ENCODE measurements at places on chromosomes 6 and 20. TPM values are rescaled to one million over a fixed set of nuclear protein-coding genes. Genes with fewer than 3 reads are reported as not detected.

CD109 gene
- 14.9 TPM for total RNA-seq

GRCh38 chr6:131831392-131831791 lies 23.6 kb downstream of the ENPP1 start:
- DNase-seq = no peak

ALDH8A1 gene
- total RNA-seq = 1.8 TPM

GRCh38 chr20:36097337-36098151 lies 57.0 kb upstream of the EPB41L1 start:
- DNase-seq = no peak
